ENCODE measurements at places on chromosomes 11 and 22.

- no peak for DNase-seq
Measured at GRCh38 chr11:68685656-68686380, 1.5 kb downstream of the GAL start.

DNA sequence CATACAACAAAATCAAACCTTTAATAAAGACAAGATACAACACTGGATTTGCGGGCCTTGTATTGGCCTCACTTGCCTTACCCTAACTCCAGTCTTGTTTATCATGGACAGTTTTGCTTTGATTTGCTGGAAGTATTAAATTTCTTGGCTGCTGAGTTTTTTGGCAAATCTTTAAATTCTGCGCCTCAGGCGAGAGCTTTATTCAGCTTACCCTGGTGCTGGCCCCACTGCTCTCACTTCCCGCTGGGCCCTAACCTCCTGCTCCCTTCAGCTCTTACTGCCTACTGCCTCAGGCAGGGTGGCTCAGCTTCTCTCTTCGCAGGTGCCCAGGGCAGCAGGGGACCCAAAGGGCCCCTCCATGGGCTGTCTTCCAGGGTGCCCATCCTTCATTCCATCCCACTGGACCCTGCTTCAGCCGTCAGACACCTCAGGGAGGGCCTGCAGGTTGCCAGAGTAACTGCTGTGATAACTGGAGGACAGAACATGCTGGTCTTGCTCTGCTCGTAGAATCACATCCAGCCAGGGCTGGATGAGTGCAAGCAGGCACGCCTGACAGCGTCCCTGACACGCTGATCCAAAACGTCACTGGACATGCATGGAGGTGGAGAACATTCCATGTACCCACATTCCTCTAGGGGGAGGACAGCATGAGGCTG is 45.7 kb upstream of the TUB start:
- no peak for DNase-seq

DNA sequence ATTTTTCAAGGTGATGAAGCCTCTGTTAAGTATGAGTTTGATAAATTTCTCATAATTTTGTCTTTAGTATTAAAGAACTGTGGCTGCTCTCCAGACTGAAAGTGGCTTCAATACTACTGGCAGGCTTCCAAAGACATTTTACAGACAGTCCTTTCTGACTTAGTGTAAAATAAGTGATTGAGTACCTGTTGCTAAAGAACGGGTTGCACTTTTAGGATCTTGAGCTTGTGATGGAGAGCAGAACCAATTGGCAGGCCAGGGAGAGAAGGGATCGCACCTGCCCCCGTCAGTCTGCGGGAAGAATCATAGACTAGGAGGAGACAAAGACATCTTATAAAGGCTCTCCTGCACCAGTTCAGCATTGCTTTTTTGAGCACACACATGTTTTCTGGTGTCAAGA is 4.4 kb downstream of the NCAM1 start:
- no peak for DNase-seq

GRCh38 chr11:123429913-123430720 is at the start of gene GRAMD1B:
TSS of gene GRAMD1B (plus strand) at chr11:123430269. CDS start at chr11:123430793, 524 bp downstream.
- no peak for DNase-seq

- no peak for DNase-seq
Measured at GRCh38 chr11:6911948-6912347, 8.9 kb upstream of the OR2D3 start.

- DNase-seq = no peak
Measured at GRCh38 chr11:77074626-77075221, 8.0 kb downstream of the CAPN5 start.

DNA sequence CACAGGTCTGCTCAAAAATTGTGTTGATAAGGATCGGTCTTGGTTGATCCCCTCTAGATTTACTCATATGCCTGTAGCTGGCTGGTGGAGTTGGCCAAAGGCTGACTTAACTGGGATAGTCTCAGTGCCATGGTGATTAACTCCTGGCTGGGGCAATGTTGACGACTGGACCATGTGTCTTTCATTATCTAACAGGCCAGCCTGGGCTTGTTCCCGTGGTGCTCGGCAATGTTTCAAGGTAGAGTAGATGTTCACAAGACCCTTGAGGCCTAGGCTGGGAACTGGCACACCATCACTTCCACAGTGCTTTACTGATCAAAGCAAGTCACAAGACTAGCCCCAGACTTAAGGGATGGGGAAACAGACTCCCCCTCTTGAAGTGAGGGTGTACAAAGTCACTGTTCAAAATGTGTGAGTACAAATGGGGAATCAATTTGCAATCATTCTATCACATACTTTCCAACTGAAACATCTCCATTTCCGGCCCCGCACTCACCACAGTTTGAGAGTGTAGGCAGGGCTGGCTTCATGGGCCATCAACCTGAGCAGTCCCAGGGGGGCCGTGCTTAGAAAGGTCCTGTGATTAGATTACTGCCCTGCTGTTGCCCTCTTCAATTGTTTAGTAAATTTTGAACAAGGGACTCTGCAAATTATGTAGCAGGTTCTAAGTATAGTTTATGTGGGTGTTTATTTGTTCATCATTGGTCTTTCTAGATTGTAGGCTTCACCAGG is 240.8 kb downstream of the NELL1 start:
- DNase-seq = no peak

DNA sequence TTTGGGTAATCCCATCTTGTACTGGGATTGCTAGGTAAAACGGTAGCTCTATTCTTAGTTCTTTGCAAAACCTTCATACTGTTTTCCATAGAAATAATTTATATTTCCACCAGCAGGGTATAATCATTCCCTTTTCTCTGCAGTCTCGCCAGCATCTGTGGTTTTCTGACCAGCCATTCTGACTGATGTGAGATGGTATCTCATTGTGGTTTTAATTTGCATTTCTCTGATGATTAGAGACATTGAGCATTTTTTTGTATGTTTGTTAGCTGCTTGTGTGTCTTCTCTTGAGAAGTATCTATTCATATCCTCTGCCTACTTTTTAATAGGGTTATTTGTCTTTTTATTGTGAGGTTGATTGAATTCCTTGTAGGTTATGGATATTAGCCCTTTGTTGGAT is 220.9 kb downstream of the PGR start:
- no peak for DNase-seq

GRCh38 chr11:59182457-59183151 is 10.7 kb downstream of the DTX4 start:
- DNase-seq = no peak

DNA sequence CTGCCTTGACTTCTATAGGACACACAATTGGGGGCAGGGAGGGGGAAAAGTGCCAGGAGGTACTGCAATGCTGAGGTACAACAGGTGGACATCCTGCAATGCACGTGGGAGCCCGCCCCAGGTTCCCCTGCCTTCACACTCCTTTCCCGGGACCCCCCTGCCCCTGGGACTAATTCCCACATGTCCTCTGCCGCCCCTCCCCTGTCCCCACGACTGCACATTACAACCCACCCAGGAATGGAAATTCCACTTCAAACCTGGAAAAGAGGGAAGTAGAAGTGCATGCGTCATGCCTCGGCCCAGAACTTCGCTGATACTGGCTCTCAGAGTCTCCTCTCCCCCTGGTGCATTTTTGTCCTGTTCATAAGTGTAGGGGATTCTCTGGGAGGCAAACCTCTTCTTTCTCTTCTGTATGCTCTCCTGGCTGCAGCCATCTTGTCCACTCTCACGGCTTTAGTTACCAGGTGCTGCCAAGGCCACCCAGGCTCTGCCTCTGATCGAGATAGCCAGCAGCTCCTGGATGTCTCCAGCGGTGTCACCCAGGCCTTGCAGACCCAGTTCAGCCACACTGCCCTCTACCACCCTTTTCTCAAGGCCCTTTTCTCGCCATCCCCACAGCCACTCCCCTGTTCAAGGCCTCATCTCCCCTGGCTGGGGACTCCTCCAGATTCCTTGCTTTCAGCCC is 43.7 kb downstream of the GDPD5 start:
- no peak for DNase-seq

DNA sequence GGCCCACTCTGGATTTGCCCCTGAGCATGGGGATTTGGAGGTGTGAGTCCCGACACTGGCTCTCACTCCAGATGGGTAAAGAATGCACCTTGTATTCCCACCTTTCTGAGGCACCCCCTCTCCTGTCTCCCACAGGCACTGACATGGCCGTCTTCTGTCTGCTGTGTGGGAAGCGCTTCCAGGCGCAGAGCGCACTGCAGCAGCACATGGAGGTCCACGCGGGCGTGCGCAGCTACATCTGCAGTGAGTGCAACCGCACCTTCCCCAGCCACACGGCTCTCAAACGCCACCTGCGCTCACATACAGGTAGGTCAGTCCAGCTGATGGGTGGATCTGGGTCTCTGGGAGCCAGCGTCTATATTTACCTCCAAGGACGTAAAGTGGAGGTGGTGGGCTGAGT is 54.2 kb upstream of the NNMT start:
- DNase-seq = no peak

- DNase-seq = no peak
Measured at GRCh38 chr11:122116591-122116990, 576 bp upstream of the BLID start.

- no peak for DNase-seq
Measured at GRCh38 chr11:111476366-111476765, 35.8 kb downstream of the BTG4 start.

DNA sequence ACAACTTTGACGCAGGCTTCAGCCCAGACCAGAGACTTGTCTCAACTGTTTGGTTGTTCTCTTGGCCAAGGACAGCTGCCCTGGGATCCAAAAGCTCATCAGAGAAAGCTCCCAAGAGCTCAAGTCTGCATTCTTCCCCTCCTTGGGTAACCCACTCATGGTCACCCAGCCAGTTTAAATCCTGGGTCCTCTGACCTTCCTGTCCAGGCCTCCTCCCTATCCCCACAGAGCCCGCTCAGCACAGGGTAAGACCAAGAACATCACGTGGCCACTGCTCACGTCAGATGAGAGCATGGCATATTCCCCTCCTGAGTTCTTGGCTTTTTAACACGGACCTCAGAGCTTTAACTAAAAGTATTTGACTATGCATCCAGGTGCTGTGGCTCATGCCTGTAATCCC is 25.8 kb downstream of the TSKU start:
- no peak for DNase-seq

DNA sequence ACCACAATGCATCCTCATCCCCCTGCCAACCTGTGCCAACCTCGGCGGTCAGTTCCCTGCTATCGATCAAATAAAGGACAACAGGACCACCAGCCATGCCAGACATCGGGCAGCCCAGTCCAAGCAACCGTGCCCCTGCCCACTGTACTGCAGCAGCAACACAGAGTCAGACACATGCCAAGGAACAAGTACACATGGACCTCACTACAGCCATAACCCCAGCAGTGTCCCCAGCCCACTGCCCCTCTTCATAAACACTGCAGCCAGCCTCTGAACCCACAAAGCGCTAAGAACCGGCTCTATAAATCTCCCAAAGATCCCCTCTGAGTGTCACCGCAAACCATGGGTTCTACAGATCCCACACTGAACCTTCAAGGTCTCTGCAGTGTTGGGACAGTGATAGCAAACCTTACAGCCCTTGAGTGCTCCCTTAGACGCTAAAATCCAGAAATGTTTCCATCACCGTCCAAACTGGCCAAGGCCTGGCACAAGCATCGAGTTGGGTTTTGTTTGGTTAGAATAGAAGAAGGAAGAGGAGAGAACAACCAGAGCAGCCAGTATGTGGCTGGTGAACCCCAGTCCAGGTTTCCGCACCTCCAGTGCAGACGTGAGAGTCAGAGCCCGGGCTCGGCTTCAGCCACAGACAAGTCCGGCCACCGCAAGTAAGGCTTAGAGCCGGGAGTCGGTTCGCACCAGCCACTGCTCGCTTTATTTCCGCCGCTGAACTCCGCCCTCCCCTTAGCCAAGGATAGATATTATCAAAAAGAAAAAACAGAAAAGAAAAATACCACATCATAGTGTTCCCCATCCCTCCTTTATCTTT is 7.9 kb downstream of the PAX6 start:
- DNase-seq = no peak

DNA sequence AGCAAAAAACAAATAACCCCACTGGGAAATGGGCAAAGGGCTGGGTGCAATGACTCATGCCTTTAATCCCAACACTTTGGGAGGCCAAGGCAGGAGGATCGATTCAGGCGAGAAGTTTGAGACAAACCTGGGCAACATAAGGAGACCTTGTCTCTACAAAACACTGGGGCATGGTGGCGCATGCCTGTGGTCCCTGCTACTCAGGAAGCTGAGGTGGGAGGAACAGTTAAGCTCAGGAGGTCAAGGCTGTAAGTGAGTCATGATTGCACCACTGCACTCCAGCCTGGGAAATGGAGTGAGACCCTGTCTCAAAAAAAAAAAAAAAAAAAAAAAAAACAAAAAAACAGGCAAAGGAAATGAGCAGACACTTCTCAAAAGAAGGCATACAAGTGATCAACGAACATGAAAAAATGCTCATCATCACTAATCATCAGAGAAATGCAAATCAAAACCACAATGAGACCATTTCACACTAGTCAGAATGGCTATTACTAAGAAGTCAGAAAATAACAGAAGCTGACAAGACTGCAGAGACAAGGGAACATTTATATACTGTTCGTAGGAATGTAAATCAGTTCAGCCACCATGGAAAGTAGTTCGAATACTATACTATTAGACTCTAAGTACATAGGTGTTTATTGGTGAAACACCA is 48.2 kb upstream of the SMCO4 start:
- DNase-seq = no peak

DNA sequence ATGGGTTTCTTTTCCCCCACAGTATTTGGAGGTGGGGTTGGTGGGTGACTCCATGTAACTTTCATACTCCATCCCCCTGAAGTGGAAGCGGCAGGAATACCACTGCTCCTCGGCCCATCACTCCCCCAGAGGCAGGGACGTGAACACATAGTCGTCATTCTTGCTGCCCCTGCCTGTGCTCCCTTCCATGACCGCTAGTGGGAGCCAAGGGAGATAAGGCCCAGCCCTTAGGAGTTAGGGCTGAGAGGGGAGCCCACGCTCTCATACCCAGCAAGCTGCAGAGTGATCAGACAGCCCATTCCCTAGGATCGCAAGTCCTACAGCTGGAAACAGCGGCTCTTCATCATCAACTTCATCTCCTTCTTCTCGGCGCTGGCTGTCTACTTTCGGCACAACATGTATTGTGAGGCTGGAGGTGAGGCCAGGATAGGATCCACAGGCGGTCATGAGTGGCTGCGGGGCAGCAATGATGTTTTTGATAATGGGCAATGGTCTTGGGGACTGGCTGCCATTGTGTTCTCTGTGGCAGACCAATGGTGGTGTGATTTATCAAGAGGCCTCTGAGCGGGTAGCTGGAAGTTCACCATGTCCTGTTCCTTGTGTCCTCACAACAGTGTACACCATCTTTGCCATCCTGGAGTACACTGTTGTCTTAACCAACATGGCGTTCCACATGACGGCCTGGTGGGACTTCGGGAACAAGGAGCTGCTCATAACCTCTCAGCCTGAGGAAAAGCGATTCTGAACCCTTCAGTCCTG is 15.9 kb downstream of the RHOG start:
- DNase-seq = no peak

GRCh38 chr22:31044262-31044861 is 36.8 kb upstream of the SMTN start:
- no peak for DNase-seq

GRCh38 chr11:32752001-32752400 is 42.5 kb downstream of the CCDC73 start:
- no peak for DNase-seq

DNA sequence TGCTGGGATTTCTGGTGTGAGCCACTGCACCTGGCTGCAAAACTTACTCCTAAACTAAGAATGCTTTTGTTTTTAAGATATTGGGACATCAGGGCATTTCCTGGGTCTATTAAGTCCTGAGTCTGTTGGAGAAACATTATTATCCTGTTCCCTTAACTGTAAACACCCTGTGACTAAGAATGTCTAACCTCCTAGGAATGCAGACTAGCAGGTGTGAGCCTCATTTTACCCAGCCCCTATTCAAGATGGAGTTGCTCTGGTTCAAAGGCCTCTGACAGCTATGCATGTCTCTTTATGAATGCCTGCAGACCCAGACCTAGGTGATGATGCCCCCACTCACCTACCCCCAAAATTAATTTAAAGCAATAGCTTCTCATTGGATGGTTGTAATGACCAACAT is 46.2 kb downstream of the DEPDC5 start:
- no peak for DNase-seq
